ENCODE measurements at places on chromosomes 11 and 22.

DNA sequence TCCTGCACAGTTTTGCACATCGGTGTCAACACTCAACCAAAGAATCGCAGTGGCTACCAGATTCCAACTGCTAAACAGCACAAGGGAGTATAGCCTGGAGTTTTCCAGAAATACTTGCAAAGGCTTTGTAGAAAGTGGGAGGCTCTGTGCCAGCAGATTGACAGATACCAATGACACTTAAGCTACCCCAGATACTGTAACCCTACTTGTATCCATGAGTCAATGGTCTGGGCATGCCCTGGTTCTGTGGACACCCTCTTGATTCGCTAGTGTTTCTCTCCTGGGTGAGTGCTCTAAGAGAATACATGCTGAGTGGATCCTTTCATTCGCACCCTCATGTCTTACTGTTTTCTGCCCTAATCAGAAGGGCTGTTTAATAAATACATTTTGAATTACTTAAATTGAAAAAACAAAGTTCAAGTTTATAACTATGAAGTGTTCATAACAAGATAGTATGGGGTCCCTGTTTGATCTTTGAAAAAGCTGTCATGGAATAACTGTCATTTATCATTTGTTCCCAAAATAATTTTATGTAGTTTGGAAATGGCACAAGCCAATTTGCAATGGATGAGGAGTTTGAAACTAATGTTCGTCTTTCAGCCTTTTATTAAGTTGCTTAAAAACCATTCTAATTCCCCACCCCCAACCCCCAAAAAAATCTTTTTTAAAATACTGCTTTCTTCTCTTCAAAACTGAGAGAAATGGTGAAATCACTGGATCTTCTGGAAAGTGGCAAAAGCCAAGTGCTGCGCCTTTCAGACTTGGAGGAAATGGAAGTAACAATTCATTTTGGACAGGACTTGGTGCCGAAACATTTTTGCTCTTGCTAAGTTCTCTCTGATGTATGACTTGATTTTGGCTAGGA is 600.5 kb upstream of the TENM4 start:
- no peak for DNase-seq

GRCh38 chr11:55942785-55943392 is 6.7 kb upstream of the OR5I1 start:
- DNase-seq: no peak

DNA sequence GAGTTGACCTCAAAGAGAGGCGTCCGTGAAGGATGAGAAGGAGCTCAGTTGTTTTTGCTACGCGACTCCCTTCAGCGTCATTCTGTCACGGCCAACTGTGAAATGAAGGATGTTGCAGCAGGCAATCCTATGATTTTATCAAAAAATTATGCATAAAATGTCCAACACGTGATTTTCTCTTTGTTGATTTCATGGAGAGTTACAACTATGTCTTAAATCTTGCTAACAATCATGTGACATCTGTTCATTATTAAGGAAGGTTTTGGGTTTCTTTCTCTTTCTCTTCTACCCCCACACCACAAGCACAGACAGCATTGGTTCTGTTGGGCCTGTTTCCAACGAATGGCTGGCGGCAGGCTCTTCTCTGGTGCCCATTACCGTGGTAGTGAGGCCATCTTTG is 3.7 kb downstream of the KRTAP5-4 start:
- no peak for DNase-seq

GRCh38 chr11:859394-860131 is 16.9 kb downstream of the TSPAN4 start:
- DNase-seq: no peak

DNA sequence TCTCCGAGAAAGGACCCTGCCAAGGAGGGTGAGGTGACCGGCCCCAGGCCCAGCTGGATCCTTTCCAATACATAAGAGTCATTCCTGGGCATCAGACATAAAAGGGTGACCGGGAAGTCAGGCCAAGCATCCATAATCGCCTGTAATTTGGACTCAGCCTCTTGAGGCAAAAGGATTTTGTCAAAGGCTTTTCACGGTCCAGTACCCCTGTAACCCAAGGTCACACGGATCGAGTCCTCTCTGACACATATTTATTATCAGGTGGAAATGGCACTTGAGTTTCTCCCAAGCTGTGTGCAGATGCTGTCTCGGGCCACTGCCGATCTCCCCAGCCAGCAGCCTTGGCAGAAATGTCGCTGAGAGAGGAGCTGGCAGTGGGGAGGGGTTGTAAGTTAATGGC is 556.5 kb downstream of the MN1 start:
- no peak for DNase-seq

DNA sequence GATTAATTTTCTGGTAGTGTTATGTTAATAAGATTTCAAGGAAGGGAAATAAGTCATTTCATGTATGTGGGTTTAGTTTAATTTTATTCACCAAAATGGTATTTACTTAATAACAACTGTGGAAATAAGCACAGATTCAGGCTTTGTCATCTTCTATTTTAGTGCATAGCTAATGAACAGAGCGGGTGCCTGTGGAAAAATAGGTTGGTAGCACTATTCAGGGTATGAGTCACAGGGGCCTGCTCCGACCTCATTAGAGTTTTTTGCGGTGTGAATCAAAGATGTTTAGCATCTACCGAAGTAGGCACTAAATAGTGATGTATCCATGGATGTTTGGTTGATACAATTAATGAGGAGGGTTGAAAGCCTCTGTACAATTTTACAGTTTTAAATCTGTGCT is 78.2 kb downstream of the FAT3 start:
- no peak for DNase-seq

DNA sequence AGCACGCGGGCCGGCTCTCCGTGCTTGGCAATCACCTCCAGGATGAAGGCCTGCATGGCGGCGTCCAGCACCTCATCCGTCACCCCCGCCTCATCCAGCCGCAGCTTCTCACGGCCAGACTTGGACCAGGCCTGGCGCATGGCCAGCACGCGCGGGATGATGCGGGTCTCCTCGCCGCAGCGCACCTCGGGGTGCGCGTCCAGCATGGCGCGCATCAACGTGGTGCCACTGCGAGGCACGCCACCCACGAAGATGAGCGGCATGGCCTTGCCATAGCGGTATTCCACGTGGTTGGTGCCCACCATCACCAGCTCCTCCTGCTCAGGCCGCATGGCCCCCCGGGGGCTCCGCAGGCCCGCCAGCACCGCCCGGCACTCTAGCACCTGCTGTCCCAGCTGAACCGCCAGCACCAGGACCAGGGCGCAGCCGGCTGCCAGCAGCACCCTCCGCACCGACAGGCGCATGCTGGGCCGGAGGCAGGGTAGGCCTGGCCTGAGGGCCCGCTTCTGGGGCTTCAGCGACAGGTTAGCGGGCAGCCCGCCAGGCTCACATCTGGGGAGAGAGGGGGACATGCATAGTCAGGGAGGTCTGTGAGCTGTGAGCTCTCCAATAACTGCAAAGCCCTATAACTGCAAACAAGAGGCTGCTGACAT is 29.0 kb upstream of the TFIP11 start:
- DNase-seq: no peak

DNA sequence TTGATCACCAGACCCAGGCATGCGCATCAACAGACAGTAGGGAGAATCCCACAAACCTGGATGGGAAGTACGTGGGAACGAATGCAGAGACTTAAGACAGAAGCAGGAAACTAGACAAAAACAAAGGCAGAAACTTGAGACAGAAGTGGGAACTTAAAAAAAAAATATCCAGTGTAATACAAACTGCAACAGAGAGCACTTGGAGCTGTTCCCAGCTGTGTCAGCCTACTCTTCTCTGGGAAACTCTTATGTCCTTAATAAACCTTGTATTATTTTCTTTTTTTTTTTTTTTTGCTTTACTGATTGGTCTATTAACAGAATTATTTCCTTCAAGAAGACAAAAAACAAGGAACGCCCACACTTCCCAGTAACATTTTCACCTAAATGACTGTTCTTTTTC is 1818.1 kb upstream of the RAG2 start:
- DNase-seq: no peak

GRCh38 chr22:18104566-18104965 is 6.0 kb upstream of the TUBA8 start:
- DNase-seq: no peak

DNA sequence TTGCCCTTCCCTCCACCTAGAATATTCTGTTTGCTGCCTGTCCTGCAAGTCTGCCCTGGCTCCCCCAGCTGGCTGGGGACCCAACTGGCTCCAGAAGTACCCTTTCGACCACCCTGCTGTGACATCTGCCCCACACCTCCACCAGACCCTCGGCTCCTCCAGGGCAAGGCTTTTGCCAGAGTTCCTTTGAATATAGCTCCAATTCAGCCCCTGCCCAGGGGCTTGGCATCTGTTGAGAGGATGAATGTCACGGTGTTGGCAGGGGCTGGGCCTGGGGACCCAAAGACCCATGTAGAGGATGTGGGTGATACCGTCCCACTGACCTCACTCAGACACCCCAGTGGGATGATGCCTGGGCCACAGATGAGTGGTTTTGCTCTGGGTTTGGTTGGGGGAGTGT is 4.0 kb downstream of the NLRP6 start:
- no peak for DNase-seq

DNA sequence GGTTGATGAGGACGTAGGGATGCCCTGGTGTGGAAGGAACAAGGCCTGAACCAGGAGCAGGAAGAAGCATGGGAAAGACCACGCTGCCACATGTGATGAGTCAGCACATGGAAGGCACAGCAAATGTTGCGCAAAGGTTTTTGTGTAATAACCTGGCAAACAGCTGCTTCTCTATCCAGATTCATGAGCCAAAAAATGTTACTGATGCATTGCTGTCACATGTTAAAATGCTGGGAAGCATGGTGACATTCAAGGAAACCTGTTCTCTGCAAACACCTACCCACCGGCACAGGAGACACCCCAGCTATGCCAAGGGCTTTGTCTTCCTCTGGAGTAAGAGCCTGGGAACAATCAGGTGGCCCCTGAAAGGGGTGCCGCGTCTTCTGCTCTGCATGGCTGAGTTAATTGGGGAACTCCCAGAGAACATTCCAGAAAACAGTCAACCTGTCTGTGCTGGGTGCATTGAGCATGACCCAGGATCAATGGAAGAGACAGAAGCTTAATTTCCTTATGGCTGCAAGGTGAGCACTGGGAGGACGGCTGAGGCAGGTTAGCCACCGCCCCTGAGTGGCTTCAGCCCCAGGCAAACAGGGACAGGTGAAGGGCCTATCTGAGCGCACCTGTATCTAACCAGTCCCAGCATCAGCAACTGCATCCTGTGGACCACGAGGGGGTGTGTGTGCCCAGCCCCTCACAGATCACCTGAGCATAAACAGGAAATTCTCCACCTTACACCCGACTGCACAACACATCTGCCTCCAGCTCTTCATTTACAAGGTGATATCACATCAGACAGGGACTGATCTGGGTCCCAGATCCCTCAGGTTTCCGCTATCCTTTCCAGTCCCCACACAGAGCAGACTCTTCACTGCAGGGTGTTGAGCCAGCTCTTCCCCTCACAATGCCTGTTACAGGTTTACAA is 108.4 kb downstream of the GGTLC2 start:
- DNase-seq: no peak

DNA sequence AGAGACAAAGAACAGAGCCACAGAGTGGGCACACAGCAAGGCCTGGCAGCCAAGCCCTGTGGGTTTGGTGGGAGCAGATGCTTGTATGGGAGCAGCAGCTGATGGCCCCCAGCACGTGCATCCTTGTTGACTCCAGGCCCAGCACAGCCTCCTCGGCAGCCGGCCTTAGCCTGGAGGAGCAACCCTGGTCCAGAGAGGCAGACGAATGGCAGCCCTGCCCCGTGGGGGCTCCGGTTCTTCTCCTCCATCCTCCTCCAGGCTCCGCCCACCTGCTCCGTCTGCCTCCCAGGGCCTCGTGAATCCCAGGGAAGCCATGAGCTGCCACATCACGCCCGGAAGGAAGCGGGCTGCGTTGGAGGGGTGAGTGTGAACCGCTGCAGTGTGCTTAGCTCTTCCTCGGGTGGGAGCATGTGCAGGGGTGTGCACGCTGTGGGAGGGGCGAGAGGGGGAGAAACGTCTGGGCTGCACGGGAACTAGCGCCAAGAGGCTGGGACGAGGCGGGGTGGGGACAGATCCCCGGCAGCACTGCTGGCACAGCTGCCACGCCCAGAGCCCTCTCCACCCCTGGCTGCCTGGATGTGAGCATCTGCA is 36.3 kb upstream of the JAM3 start:
- DNase-seq: no peak

- DNase-seq: no peak
These were observed 17.5 kb downstream of the ATG16L2 start for GRCh38 chr11:72831521-72832300.

Data from stimulated activated CD8-positive, alpha-beta memory T cell treated with anti-CD3 and anti-CD28 coated beads, Interleukin-15, amount 100 ng/mL, for 48 hours (primary cell).